ENCODE measurements at places on chromosomes 16 and 17. TPM values are rescaled to one million over a fixed set of nuclear protein-coding genes. Genes with fewer than 3 reads are reported as not detected.

DNA sequence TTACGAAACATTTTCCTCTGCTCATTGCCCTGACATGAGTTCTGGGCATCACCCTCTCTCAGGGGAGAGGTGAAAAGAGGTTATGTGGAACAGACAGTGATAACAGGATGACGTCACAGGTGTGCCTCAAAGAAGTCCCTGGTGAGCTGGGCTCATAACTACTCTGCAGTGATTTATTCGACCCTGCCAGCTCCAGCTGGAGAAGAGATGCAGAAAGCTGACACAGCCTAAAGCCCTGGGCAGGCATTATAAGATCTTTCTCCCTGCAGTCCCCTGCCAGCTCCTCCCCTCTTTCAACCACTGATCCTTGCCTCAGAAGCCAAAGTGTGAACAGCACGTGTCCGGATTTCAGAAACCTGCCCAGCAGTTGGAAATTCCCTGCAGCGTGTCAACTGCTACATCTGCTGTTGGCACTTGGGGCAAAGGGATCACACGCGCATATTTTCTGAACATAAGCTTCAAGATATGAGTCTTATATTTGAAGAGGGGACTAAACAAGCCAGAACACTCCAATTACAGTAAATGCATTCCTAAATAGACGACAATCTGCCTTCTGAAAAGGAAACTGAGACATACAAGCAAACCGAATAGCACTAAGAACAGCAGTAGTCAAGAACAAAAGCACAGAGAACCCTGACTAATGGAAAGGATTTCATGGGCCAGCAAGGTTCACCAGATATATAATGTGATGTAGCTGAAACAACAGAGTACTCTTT lies 80.5 kb downstream of the SMG6 start:
- DNase-seq = peak; percentile 45

TSPAN10 gene
- 0.75 TPM for total RNA-seq

GALR2 gene
- 6.2 TPM for total RNA-seq

DNA sequence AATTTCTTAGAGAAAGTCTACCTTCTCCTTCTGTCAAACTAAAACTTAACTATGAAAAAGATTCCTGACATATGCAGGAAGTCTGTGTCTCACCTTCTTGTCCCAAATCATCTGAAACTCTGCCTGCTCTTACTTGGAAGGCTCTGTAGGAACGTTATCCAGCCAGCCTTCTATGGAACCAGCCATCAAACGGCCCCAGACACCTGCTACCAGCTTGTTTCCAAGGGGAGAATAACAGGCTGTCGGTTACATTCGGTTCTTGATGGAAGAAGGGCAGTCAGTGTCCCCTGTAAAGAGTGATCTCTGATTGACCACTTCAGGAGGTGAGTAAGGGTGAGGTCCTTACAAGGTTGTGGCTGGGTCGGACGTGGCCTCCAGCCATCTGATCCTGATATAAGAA lies 1.7 kb downstream of the ADAMTS18 start:
- no peak for DNase-seq

CYGB gene
- not detected for total RNA-seq

Data from activated naive CD4-positive, alpha-beta T cell treated with anti-CD3 and anti-CD28 coated beads, Interleukin-2, amount 50 U/mL, for 72 hours (primary cell).